Stimulated activated CD4-positive, alpha-beta T cell treated with anti-CD3 and anti-CD28 coated beads, Interleukin-1b, Interleukin-23, amount 100 ng/mL, for 4 hours (primary cell): ENCODE measurements at places on chromosomes 12 and 14.

- DNase-seq = no peak
Observed at GRCh38 chr14:68703093-68703492, 89.8 kb downstream of the ZFP36L1 start.

DNA sequence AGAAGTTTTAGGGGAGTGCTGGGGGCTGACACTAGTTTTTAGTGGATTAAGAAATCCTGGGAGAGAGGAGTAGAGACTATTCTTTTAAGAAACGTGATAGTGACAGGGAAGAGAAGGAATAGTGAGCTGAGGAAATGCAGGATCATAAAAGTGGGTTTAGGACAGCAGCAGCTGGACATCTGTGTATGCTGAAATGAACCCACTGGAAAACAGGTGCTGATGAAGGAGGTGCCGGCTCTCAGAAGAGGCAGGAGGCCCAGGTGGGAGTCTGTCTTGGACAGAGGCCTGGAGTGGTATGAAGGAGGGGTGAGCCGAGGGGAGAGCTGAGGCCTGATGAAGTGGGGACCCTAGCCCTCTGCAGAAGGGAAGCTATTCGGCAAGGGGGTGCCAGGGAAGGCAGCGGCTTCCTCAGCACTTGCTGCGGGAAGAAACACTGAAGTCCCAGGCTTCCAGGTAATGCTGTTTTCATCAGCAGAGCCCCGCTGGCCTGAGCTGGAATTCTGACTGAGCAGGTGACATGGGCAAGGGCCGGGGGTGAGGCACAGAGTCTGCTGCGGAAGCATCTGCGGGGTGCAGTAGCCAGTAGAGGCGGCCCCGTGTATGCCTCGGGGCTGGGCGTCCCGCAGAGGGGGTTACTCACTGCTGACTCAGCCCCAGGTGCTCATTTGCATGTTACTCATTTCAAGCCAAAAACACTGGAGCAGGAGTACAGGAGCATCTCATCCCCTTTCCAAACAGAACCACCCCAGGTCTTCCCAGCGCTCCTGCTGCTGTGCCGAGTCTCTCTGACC is 89.7 kb downstream of the TMCC3 start:
- no peak for DNase-seq

- no peak for DNase-seq
Observed at GRCh38 chr12:110796952-110797351, 49.8 kb upstream of the CCDC63 start.

DNA sequence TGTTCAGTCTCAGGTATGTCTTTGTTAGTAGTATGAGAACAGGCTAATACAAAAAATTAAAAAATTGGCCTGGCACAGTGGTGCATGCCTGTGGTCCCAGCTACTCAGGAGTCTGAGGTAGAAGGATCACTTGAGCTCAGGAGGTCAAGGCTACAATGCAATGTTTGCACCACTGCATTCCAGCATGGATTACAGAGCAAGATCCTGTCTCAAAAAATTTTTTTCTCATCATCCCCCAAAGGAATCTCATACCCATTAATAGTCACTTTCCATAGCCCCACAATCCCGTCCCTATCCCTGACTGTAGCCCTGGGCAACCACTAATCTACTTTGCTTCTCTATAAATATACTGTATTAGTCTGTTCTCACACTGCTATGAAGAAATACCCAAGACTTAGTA is 57.8 kb downstream of the TTC8 start:
- no peak for DNase-seq

DNA sequence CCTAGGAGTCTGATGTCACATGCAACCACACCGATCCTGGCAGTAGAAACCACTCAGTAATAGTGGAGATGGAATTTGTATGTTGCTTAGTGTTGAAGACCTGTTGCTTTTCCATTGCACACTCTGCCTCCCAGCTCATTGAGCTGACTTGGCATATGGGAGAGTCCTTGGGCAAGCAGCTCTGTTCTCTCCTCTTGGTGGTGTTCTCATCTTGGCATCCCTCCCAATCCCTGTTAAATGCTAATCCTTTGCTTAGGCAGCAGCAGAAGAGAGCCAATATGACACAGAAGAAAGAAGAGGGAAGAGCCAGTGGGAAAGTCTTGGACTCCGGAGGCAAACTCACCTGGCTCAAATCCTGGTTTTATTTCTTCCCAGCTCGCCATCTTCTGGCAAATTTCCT is 178.0 kb upstream of the CAND1 start:
- no peak for DNase-seq
